ENCODE measurements at places on chromosomes 6 and 20.

DNA sequence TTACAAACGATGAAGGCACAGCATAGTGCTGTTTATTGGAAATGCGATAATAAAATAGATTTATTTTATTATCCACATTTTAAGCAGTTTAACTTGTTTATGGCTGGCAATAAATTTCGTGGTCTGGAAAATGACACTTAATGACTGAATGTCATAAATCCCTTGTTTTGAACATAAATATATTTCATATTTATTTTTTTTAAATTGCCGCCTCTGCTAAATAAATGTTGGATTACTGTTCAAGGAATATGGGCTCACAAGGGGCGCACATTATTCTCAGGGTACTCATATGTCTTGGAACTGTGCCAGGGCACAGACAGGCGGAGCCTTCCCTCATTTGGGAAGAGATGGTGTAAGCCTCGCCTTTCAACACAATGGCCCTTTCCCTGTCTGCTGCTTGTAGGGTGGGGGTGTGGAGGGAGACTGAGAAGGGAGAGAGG is 134.3 kb downstream of the PXDC1 start:
- DNase-seq, result no peak

DNA sequence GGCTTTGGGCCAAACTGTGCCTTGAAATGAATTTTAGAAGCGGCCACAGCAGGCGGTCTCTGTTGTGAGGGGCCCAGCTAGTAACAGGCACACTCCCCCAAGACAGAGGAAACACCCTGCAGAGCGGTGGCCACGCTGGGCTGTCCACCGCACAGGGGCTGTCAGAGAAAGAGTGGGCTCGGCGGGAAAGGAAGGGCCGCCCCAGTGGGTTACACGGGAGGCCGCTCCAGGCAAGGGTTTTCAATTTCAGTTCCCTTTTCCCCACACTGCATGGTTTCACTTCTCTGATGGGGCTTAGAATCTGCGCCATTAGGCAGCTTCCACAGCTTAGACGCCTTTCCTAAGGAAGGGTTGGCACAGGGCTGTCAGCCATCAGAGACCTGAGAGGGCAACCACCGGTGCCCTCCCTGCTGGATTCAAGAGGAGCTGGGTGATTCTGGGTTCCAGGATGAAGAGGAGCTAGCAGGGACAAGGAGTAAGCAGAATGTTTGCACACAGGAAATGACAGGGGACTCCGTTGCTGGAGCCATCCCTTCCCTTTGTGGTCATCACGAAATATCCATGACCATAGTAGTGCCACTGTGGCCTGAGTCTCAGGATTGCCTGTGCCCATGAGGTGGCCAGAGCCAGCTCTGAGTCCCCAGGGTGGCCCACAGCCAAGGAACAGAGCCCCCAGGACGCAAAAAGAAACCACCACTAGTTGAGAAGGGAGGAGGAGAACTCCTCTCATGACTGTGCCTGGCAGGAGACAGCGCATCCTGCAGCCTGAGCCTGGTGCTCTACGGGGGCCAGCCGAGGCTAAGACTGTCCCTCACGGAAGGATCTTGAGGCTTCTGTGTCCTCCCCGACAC is 282.7 kb downstream of the NRN1 start:
- DNase-seq, result no peak

DNA sequence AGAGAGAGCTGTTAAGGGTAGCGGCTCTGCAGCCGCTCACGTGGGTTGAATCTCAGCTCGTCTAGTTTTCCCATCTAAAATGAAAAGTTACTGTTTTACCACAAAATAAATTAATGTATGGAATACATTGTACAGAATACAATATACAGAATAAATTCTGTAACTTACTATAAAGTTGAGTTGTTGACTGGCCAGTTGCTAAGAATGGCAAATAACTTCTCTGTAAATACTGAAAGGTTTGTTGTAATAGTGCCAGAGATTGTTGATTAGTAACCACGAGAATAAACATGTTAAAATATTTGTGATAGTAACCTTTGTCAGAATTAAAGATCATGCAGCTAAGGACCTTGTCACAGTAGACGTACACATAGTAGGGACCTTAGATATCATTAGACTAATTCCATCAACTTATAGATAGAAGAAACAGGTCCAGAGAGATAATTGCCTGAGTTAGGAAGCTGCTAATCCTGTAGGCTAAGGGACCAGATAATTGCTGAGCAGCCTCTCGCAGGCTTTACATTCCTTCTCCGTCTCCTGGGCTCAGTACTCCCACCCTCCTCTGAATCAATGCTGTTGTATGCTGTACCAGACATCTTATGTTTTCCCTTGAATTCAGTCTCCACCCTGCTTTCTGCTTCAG is 544 bp upstream of the NRM start:
- DNase-seq, result no peak

DNA sequence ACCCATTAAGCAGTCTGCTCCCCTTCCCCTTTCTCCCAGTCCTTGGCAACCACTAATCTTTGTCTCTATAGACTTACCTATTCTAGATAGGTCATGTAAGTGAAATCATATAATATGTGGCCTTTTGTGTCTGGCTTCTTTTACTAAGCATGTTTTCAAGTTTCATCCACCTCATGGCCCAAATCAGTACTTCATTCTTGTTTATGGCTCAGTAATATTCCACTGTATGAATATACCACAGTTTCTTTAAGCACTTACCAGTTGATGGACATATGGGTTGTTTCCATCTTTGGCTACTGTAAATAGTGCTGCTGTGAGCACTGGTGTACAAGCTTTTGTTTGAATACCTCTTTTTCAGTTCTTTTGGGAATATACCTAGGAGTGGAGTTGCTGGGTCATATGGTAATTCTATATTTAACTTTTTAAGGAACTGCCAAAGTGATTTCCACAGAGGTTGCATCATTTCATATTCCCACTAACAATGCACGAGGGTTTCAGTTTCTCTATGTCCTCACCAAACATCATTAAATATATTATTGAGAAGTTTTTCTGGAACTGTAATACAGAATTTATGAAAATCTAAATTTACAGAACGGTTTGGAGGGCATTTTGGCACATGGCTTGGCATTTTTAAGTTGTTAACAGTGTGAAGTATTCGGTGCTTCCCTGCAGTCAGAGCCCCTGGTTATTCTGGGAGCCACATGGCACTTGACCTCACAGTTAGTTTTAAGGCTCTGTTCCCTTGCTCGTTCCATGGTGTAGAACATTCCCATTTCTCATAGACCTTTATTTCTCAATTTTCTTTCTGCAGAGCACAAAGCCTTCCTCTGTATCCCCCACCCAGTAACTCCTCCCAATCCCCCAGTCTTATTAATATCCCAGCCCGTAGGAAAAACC is 27.0 kb upstream of the DTNBP1 start:
- DNase-seq, result no peak

DNA sequence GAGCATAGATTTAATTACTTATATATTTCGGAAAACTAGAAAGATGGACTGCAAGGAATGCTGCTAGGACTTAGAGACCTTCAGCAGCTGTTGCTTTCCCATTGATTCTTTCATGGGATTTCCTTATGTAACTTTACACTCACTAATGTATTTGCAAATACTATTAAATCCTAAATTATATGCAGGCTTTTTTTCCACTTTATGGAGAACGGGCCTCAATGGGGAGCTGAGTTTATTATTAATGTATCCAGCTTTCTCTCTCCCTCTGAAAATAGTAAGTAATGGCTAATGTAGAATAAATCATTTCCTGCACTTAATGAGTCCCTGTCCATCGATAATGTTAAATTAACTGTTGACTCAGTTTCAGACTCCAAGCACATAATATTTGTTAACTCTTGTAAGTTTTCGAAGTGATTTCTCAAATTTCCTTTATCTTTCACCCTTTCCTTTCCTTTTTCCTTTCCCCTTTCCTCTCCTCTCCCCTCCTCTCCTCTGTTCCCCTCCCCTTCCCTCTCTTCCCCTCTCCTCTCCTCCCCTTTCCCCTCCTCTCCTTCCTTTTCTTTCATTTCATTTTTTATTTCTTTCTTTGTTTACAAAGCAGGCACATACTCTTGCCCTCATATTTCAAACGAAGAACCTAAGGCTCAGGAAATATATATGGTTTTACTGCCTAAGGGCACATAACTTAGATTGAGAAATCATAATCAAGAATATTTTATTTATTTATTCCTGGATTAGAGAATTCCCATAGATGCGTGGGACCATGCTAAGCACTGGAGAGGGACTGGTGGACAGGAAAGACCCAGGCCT is 503.6 kb downstream of the MMUT start:
- no peak for DNase-seq

DNA sequence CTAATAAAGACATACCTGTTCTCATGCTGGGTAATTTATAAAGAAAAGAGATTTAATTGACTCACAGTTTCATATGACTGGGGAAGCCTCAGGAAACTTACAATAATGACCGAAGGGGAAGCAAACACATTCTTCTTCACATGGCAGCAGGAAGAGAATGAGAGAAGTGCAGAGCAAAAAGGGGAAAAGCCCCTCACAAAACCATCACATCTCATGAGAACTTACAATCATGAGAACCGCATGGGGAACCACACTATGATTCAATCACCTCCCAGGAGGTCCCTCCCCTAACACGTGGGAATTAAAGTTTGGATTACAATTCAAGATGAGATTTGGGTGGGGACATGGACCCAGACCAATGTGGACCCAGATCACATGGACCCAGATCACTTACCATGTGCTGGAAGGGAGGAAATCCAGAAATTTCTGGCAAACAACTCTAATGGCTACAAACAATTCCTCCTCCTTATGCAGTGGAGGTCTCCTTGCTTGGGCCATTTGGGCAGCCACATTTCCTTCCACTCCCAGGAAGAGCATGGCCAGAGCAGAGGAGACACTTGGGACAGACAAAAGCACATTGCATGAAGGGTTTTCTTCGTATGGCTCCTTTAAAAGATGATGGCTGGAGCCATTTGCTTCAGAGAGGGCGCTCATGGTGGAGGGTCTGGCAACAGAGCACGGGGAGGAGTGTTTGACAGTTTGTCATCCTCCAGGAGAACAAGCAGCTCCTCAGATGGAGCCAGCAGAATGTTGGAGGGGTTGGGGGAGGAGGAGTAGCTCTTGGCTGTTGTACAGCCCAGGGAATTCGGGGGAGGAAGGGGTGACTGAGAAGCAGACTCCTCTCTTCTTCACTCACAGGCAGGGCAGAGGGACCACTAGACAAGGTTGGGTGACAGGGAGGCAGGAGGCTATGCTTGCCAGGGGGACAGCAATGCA is 30.4 kb downstream of the SERPINB9 start:
- no peak for DNase-seq

DNA sequence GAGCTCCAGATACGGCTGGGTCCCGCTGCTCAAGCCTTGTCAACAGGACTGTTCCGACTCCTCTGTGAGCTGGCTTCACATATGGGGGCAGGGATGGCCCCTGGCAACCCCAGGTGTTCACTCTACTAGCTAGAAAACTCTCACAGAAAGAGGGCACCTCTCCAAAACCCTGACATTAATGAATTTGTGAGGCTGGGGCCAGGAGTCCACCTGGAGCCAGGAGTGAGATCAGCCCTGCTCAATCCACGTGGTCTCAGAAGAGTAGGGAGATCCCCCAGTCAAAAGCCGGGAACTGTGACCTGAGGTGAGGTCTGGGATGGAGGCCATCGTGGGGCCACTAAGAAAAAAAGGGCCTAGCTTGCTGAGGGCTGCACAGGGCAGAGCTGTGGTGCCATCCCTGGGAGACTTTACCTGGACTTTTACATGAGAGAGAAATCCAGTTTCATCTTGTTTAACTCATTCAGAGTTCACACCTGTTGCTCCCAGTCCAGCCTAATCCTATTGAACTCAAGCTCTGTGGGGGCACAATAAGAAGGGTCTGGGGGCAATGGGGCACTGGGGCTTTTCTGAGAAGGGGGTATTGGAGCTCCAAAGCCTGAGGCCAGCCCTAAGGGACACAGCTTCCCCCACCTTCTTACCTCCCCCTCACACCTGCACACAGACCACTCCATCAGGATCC is 144.3 kb upstream of the MLN start:
- DNase-seq, result no peak

GRCh38 chr6:33198159-33198852 is 2.2 kb downstream of the RXRB start:
- no peak for DNase-seq

GRCh38 chr6:131898718-131899117 is 52.5 kb downstream of the CCN2 start:
- DNase-seq, result no peak

- no peak for DNase-seq
Observed at GRCh38 chr6:18218233-18218632, 46.1 kb downstream of the DEK start.

- DNase-seq, result no peak
Observed at GRCh38 chr6:2706558-2706957, 44.2 kb downstream of the MYLK4 start.

DNA sequence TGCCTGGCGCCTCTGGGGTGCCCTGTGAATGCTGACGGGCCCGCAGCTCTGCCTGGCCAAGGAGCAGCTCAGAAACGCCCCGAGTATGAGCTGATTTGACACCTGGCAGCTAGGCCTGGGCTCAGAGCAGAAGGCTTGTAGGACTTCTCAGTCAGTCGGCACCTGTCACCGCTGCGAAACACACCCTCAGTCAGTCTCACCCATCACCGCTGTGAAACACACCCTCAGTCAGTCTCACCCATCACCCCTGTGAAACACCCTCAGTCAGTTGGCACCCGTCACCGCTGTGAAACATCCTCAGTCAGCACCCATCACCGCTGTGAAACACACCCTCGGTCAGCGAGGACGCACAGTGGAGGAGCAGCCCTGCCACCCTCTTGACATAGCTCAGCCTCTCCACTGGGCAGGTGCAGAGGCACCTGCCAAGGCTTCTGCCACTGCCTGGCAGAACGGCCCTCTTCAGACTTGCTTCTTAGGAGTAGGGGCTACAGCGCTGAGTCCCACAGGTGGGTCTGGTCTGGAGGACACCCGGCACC is 109.0 kb downstream of the PSMB1 start:
- no peak for DNase-seq

DNA sequence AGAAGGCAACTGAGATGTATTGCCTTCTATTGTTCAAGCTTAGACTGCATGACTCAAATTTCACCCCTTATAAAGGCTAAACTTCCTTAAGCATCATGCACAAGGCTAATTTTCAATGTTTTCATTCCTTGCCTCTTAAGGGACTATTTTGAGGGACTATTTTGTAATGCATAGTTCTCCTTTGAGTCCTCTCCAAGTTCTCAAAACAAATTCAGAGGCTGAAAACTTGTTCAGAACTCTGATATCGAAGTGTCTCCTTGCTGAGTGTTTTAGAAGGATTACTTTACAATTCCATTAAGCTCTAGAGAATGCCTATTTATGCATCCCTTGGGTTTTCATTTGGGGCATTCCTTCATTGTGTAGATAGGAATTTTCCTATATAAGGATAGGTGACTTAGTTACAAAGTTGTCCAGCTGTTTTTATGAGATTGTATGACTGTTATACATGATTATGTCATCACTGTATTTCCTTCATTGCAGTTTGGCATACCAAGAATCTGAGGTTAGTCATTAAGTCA is 41.7 kb downstream of the COL19A1 start:
- no peak for DNase-seq

DNA sequence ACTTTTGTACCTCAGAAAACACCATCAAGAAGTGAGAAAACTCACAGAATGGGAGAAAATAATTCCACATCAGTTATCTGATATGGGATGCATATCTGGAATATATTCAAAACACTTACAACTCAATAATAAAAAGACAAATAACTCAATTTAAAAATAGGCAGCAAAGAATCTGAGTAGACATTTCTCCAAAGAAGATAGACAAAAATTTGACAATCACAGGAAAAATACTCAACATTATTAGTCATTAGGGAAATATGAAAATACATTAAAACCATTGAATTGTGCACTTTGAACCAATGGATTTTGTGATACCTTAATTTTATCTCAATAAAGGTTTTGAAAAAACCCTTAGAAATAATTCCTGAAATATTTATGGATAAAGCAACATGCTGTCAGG is 36.9 kb upstream of the STMND1 start:
- DNase-seq, result no peak
